CD14-positive monocyte (primary cell): ENCODE measurements at places on chromosomes 16 and 17.

GRCh38 chr17:35252651-35253050, 9.8 kb downstream of the SLFN5 start:
- peak; percentile 73 for DNase-seq

- no peak for DNase-seq
These were observed 251 bp upstream of the HSF5 start for GRCh38 chr17:58488428-58488890.

DNA sequence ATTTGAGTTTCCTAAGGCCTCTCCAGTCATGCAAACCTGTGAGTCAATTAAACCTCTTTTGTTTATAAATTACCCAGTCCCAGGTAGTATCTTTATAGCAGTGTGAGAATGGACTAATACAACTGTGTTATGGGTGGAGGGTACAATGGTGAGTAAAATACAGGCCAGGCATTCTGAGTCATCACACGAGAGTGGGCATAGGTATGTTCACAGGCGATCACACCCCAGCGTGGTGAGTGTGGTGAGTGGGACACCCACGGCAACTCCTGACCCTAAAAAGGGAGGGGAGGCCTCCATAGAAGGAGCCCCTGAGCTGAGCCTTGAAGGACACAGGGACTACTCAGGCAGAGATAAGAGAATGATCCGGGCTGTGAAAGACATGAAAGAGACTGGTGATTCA, 22.6 kb upstream of the MAPT start:
- DNase-seq: no peak

DNA sequence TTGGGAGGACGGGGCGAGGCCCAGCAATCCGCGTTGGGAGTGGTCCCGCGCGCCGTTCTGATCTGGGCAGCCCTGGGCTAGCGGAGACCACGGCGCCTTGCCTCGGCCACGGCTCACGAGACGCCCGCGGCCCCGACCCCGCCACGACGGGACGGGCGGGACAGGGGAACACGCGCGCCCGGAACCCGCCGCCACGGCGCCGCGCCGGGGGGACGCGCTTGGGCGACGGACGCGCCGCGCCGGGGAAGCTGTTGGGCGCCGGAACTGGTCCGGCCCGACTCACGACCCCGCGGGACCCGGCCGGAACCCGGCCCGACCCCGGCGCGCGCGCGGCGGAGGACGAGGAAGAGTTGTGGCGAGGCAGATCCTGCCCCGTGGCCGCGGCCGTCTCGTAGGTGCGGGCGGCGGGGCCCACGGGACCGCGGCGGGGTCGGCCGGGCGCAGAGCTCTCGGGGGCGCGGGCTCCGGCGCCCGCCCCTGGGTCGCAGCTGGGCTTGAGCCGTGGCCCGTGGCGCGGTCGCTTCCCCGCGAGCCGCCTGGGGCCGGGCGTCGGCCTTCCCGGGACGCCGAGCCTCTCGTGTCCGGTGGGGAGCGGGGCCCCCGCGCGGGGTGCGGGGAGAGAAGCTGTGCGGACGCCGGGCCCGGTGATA, at the start of gene ACSF3:
ACSF3 (plus strand) TSS at position 251 of the 650 bp plus-strand sequence. CDS start 6,830 bp downstream, outside the sequence.
- DNase-seq: peak; percentile 54

DNA sequence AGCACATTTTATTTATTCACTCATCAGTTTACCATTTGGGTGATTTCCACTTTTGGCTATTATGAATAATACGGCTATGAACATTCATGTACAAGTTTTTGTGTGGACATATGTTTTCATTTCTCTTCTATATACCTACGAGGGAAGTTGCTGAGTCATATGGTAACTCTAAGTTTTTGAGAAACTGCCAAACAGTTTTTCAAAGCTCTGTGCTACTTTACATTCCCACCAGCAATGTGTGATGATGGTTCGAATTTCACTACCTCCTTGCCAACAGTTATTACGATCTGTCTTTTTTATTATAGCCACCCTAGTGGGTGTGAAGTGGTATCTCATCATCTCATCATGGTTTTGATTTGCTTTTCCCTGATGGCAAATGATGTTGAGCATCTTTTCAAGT, 63.7 kb upstream of the MRTFB start:
- DNase-seq: no peak

- no peak for DNase-seq
These were observed 20.2 kb downstream of the TBCD start for GRCh38 chr17:82772026-82772425.

DNA sequence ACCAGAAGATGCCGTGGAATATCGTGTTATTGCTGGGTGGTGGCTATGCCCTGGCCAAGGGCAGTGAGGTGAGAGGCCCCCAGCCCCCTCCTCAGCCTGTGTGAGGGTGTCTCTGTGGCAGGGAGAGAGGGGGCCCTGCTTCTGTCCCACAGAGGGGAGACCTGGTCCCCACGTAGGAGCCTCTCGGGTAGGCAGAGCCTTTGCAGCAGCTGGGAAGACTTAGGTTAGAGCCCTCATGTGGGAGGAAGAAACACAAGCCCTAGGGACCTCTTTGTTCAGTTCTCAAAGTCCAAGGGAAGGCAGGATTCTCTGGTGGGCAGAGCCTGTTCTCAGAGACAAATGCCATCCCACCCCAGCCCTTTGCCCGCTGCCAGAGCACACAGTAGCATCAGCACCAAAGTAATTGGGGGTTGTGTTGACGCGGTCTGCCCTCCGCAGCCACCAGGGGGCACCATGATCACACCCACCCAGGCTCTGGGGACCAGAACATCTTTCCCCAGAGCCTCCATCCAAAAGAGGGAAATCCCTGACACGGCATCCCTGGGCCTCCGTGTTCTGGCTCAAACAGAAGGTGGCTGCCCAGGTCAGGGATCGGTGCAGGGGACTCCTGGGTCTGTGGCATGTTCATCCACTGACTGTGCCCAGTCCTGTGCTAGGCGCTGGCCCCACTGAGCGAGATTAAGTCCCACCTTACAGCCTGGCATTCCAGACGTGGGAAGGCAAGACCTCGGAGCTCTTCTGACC, 11.5 kb upstream of the FOXN1 start:
- peak; percentile 57 for DNase-seq

DNA sequence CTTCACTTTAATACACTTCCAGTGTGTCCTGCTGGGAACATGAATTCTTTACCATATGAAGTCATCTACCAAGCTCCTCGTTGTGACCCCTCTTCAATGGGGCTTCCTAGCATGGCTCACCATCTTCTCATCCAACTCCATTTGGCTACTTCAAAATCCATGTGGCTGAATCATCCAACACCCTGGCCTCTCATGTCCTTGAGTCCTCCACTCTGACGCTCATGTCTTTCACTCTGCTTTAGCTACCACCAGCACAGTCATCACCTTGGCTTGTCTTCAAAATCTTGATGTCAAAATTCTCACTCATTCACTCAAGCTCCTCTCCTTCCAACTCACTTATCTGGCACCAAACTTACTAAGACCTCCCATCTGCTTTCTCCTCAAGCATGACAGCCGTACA, 35.8 kb downstream of the AMFR start:
- DNase-seq: no peak

DNA sequence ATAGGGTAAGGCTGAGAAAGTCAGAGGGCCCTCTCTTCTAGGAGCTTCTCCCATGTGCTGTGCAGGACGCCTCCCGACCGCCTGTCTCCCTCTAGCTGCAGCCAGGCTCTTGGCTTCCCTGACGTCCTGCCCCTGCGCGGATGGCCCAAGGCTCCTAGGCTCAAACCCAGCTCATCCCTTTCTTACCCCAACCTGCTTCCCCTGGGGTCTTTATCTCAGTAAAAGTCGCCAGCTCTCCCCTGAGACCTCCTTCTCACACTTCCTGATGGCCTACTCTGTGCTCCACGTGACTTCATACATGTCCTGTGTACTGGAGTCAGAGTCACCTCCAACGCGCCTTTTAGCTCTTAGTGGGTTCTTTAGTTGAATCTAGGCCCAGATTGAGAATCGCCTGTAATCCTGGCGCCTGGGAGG, 1.1 kb upstream of the ZNF747 start:
- peak; percentile 59 for DNase-seq

- DNase-seq: no peak
These were observed 58.4 kb downstream of the NXN start for GRCh38 chr17:921161-921560.

- peak; percentile 13 for DNase-seq
These were observed 131.0 kb downstream of the PRKCB start for GRCh38 chr16:23966597-23967394.

- DNase-seq: no peak
These were observed 17.5 kb upstream of the PABPN1L start for GRCh38 chr16:88883946-88884345.

DNA sequence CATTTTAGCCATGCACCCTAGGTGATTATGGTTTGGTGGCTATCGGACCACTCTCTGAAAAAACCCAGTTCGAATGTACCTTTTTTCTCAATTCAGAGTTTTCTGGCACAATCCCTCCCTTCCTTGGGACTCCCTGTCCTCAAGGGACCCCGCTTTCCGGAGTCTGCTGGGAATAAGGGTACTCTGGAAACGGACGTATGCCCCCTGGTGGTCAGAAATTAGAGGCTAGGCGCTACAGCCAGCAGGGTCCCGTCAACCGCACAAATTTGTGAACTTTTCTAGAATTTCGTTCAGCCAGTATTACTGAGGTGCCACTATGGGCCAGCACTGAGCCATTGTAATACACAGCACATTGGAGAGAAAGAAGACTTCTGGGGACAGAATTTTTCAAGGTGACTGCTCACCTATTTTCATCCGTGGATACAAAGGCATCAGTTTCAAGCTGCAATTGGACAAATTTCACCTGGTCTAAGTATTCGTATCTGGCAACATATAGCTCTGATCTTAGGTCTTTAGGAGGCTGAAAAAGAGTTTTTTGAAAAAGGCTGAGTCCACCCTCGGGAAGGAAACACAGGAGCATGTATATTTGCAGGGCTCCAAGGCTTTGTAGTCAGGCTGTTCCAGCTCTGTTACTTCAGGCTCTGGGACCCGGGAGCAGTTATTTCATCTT, 27.1 kb upstream of the CRYBA1 start:
- peak; percentile 76 for DNase-seq

GRCh38 chr16:19138601-19139000, 24.8 kb downstream of the ITPRIPL2 start:
- DNase-seq: peak; percentile 26

DNA sequence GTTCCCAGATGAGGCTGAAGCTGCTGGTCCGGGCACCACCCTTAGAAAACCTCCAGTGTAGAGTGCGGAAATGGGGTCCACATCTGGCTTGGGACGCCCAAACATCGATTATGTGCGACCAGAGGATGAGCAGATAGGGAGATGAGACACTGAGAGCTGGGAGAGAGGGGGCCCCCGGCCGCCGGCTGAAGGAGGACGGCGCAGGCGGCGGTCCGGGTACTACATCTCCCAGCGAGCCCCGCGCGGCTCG, 182 bp upstream of the SPECC1 start:
- no peak for DNase-seq

DNA sequence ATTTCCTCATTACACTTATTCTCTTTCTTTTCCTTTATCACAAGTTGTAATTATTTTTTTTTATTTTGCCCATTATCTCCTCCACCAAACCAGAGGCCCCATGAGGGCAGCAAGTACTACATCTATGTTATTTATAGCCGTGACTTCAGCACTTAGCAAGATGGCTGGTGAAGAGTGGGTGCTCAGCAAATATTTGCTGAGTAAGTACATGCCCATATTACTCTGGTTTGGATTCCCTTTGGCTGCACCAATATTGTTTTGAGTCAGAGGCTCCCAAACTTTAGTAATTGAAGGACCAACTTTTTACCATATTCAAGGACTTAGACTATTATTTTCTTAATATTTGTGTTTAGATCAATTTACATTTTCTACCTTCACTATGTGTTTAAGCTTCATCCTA, 83.2 kb downstream of the HS3ST2 start:
- no peak for DNase-seq

DNA sequence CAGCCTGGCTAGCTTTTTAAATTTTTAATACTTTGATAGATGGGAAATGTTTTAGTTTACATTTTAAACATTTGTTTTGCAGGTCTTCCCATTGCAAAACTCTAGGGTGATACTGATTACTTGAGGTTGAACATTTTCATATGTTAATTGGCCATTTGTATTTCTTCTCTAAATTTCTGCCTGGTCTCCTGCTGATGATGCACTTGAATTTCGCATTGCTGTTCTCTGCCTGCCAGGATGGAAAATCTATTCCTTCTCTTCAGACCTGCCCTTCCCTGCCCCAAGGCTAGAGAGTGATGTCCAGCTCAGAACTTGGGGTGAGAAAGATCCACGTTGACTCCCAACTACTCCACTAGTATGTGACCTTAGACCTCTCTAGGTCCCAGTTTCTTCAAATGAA, 134.7 kb downstream of the PITPNC1 start:
- no peak for DNase-seq

DNA sequence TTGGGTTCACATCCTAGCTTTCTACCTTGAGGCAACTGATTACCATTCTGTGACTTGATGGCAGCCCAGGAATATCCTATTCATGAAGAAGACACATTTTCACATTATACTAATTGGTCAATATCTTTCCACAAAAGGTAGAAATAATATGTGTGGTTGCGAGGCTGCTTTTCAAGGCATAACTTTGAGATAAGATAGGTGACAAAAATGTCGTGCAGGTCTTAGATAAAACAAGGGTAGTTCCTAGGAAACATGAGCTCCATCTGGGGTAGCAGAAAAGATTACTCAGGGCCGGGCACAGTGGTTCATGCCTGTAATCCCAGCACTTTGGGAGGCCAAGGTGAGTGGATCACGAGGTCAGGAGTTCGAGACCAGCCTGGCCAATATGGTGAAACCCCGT, 22.3 kb upstream of the TEKT3 start:
- DNase-seq: no peak

DNA sequence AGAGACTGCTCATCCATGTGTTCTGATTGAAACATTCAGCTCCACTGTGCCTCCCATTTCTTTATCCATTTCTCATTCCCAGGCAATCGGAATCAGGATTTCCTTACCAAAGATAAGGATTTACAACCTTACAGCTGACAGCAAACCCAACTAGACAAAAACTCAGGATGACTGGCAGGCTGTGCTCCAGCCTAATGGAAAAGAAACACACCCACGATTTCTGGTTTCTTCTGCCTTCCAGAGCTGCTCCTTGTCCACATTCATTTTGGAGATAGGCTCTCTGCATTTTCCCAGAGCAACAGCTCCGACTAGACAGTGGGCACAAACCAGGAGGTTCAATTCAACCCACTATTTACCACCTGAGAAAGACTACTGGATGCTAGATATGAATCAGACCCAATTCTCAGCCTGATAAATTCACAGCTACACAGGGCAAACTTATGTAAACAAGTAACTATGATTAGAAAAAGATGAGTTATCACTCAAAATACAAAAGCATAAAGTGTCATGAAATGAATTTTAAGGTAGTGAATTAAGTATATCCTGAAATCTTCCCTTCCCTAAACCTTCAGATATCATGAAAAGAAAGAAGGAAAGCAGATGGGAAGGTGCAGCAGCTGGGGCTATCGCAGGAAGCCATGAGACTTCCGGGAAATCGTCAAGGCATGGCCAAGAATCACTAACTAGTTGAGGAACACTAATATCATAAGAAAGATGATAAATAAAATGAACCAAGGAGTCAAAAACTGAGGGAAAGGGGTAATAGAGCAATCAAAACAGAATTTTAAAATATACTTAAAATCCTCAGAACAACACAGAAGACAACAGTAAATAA, 44.8 kb upstream of the CLEC18B start:
- no peak for DNase-seq

- DNase-seq: no peak
These were observed 2.9 kb downstream of the TK1 start for GRCh38 chr17:78183916-78184315.
